Kidney (tissue), 22 donors: ENCODE measurements at places on chromosomes 3 and 15.

DNA sequence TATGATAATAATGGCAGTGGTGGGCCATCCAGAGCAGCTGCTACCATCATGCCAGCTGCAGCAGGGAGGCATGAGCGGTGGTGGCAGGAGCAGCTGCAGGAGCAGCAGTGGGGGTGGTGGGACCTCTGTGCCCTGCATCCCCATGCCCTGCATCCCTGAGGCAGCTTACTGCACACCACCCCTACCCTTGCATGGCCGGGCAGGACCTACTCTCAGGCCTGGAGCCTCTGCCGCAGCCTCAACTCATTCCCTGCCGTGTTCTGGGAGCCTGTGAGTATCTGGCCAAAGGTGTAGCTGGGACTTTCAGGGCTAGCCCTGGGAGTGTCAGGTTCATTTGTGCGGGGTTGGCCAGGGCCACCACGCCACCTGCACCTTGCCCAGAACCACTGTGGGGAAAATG lies 3.3 kb upstream of the XCR1 start:
- no peaks in the 10 kb centered on the region for H3K27me3 ChIP-seq
- no peak for DNase-seq
- no peaks in the 10 kb centered on the region for H3K4me1 ChIP-seq
- H3K27ac ChIP-seq, result no peak overlapping the region

DNA sequence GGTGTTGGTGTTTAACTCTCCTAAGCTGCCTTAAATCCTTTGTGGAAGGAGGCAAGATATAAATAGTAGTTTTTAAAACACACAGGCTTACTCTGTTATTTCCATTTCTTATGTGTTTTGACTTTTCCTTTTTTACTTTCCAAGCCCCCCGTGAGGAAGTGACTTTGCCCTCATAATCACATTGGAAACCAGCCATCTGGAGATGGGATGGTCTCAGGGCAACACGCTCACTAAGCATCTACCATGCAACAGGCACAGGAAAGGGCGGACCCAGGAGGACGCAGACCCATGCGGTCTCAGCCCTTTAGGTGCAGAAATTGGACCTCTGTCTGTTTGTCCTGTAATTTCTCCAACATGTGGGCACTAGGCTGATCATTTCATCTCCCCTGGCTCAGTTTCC lies 115.7 kb downstream of the PDZRN3 start:
- DNase-seq, result no peak
- H3K27ac ChIP-seq, result no peak overlapping the region
- H3K27me3 ChIP-seq, result no peaks in the 10 kb centered on the region
- no peak overlapping the region for H3K4me3 ChIP-seq
- H3K36me3 ChIP-seq, result no peaks in the 10 kb centered on the region

- no peak for DNase-seq
- H3K36me3 ChIP-seq, result no peaks in the 10 kb centered on the region
- no peaks in the 10 kb centered on the region for H3K27me3 ChIP-seq
- no peak overlapping the region for H3K27ac ChIP-seq
- no peak overlapping the region for H3K4me3 ChIP-seq
Measured at GRCh38 chr15:42149493-42150218, 6.8 kb downstream of the PLA2G4F start.

- H3K4me3 ChIP-seq, result no peak overlapping the region
- H3K36me3 ChIP-seq, result no peaks in the 10 kb centered on the region
- H3K27ac ChIP-seq, result no peak overlapping the region
- no peaks in the 10 kb centered on the region for H3K27me3 ChIP-seq
- H3K4me1 ChIP-seq, result no peaks in the 10 kb centered on the region
Measured at GRCh38 chr3:107884719-107885460, 205.9 kb downstream of the CD47 start.

DNA sequence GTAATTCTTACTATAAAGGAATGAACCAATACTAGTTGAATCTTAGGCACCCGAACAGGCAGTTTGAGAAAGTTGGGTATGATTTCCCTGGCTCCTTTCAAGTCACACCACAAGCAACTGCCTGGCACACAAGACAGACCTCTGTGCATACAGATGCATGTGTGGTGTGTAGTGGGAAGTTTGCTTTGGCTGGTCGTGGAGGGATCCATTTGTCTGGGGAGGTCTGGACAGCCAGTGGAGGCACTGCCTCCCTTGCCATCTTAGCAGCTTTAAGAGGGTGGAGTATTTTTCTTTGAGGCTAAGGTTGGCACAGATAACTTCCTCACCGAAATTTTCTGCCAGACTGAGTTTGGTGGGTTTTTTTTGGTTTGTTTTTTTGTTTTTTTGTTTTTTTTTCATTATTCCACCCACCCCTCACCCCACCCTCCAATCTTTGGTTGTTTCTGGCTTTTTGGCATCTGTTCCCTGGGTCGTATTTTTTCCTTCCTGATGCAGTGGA lies 97.1 kb downstream of the TMEM212 start:
- no peaks in the 10 kb centered on the region for H3K36me3 ChIP-seq
- no peak overlapping the region for H3K4me3 ChIP-seq
- H3K27ac ChIP-seq, result no peak overlapping the region
- H3K4me1 ChIP-seq, result peaks cover 2% of the 10 kb centered on the region
- DNase-seq, result no peak
